ENCODE measurements at places on chromosomes 1 and 21.

GRCh38 chr1:182175361-182175931 lies 113.9 kb upstream of the ZNF648 start:
- no peak for DNase-seq

DNA sequence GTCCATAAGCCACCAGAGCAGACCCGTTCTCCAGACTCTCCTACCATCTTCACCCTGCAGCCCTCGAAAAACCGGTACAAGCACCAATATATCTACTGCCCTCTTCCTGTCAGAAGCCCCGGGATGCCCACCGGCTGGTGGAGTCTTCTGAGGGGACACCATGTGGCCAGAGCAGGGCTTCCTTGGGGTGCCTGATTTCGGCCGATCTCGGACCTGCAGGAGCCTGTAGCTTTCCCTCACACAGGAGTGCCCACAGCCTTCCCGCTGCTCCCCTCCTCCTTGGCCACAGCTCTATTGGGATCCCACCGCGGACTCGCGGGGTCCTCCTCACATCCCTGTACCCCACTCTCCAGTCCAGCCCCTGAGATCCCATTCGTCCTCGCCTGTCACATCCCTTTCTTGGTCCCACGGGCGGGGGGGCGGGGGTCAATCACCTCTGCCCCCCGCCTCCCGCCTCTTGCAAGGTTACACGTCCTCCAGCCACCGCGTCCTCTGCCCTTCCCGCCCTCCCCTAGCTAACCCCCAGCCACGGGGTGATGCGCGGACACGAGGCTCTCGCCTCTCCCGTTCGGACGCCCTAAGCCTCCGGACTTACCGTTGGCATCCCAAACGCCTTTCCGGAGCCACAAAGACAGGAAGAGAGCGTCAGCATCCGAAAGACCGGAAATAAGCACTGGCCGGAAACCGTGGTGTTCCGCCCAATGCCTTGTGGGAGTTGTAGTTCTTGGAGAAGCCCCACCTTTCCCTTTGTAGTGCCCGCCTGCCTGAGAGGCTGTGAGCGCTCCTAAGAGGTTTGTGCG lies at the start of gene SSR2:
Gene SSR2 (minus strand): TSS at position 659 of the 800 bp plus-strand sequence. CDS start 784 bp downstream, outside the sequence.
- DNase-seq = peak; percentile 65

- DNase-seq = no peak
Observed at GRCh38 chr1:6198646-6199297, 623 bp downstream of the RPL22 start.

DNA sequence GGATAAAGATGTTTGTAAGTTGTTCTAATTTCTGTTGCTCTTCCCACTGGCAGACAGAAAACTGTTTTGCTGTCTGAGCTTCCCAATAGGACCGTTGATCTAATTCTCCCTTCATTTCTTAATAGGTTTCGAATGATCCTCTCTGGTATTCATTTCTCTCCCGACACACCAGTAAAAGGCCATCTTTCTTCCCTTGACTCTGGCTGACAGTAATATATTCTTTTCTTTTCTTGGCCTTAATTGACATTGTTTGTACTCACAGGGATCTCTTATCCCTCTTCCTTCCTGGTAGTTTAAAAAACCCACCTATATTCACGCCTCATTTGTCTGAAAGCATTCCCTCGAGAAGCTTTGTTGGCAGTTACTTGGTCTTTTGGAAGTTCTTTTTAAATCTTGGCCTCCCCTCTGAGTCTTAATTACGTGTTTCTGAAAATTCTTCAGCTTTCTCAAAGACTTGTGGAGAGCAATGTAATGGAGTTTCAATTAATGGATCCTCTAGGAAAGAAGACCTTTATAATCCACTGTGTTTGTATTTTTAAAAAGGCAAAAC lies 40.3 kb downstream of the MAP10 start:
- DNase-seq = no peak

DNA sequence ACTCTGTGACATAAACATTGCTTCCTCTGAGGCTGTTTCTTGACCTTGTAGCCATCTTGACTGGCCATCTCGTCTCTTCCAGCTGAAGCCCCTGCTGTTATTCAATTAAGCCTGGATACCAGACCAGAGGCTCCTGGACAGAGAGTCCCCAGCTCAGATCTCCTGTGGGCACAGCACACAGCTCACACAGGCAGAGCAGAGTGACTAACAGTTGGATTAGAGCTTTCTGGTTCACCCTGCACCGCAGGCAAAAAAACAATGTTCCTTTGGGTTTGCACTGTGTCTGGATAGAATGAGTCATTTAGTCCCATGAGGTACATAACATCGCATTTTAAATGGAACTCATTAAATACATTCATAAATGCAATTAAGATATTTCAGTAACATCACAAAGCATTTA lies 33.4 kb upstream of the USH2A start:
- DNase-seq = no peak

DNA sequence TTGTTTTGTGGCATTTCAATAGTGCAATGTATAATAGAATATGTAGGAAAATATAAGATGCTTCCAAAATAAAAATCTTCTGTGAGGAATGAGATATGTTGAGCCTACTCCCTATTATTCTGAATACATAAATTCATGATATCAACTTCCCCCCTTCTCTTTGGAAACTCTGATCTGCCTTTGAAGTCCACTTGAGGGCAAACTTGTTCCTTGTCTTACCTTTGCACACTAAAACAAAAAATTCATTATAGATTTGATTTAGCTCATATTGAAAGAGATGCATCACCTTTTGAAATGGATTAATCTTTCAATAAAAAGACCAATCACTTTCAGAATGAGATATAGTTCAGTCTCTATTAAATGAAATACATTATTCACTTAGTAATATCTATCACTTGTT lies 580.7 kb upstream of the ADGRL4 start:
- DNase-seq = no peak

All from activated CD8-positive, alpha-beta memory T cell treated with anti-CD3 and anti-CD28 coated beads for 48 hours (primary cell).